ENCODE measurements at places on chromosomes 4 and X.

DNA sequence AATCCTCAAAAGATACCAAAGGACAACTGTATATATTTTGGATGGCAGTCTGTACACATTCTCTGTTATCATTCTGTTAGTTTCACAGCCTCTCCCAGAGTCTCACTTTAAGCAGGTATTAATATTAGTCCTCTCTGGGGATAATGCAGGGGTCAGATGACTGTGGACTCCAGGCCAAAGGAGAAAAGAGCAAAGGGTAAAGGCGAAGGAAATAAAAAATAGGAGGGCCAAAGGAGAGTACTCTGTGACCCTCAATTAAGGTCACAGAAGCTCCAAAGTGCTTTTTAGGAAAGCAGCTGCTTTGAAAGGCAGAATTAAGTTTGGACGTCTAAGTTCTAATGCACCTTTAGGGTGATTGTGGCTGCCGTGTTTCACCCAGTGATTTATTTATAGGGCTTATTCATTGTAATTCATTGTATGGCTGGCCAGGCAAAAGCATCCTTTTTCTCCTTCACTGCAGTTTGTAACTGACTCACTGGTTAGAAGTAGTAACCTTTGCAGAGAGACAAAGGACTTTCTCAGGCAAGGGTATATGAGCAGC, 7.8 kb downstream of the MSMO1 start:
- peak; percentile 41 for DNase-seq

GRCh38 chr4:168558599-168558998, 61.7 kb downstream of the PALLD start:
- DNase-seq, result peak; percentile 40

GRCh38 chr4:19739101-19739651, 512.5 kb upstream of the SLIT2 start:
- peak; percentile 2 for DNase-seq

- DNase-seq, result no peak
Measured at GRCh38 chr4:20378181-20378580, 126.5 kb downstream of the SLIT2 start.

DNA sequence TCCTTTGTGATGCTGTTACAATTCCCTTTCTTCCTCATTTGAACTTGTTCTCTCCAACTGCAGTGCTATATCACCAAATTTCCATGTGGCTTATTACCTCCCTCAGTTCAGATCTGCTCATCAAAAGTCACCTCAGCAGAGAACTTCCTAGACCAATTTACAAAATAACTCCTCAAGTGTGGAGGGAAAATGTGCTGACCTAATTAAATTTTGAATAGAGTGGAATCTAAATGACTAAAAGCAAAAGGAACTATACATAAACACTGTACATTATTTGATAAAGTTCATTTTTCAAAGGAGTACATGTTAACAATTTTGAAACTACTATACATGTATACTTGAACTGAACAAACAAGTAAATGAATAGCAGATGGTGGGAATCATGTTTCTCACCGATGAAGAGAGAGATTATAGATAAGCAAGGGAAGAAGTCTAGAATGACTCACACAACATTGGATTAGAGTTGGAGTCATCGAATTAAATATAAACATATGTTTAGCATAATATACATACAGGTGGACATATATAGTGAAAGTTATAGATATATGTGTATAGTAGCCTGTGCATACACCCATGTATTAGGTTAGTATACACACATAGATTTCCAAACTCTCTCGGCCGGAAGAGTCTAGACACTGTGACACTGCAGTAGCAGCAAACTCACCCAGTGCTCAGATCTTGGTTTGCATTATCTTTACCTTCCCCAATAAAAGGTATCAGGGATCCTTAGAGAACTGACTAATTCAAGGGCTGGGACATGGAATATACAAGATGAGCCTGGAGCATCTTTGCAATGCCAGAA, 318.7 kb downstream of the PCDH18 start:
- DNase-seq, result no peak

DNA sequence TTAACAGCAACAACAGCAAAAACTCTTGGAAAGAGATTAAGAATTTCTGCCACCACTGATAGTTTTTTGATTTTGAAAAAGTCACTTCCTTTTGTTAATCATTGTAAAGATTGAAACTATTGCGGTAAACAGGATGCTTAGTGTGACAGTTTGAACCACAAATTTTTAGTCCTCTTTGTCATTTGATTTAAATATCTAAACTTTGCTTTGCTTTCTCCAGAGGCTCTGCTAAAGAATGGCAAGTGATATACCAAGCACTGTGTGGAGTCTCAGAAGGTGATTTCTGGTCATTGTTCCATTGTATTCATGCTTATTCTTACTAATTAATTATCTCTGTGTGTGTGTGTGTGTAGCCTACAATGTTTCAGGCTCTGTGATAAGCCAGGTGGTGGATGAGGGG, 155.6 kb downstream of the BMPR1B start:
- no peak for DNase-seq

GRCh38 chrX:30904186-30904585, 15.1 kb upstream of the TAB3 start:
- no peak for DNase-seq

DNA sequence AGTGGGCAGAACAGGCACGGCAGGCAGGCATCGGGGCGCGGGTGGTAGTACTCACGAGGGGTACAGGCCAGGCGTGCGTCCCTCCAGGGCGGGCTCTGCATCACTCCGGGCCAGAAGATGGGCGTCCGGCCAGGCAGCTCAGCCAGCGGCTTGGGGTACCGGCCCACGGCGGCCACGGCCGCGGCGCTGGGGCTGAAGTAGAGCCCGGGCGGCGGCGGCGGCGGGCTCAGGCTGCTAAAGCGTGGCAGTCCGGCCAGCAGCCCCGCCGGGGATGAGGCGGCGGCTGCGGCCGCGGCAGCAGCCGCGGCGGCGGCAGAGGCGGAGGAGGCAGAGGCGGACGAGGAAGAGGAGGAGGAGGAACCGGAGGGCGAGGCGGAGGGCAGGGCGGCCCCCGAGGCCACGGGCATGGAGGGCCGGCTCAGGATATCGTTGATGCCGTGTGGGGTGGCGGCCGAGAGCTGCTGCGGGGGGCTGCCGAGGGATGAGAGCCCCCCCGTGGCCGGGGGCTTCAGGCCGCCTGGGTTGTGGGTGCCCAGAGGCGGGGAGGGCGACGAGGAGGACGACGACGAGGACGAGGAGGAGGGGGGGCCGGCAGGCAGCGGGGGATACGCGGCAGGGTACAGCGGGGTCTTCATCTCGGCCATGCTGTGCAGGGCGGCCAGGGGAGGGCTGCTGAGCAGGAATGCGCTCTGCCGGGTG, 1.4 kb downstream of the NKX6-1 start:
- no peak for DNase-seq

GRCh38 chr4:629915-630641, 4.7 kb downstream of the PDE6B start:
- no peak for DNase-seq

DNA sequence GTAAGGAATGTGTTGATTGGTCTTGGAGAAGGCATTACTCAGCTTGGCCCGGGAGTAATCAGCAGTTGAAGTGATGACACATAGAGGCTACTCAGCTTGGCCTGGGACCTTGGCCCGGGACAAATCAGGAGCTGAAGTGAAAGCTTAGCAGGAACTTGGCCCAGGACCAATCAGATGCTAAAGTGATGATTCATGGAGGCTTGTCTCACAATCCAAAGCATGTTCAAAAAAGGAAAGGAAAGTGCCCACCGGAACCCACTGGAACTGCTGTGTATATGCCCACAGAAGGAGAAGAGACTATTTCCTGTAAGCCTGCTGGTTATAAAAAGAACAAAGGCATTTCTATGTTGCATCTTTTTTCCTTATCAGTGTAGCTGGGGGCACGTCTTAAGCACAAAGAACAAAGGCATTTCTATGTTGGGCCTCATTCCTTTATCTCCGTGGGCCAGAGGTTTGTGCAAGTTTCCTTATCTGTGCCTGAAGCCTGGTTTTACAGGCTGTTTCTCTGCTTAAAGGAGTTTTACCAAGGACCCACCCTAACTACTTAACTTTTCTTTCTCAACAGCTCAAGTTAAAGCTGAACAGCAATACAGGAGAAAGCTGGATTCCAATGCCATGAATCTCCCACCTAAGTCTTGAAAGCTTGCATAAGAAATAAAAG, 1176.7 kb downstream of the NLGN4X start:
- peak; percentile 62 for DNase-seq

DNA sequence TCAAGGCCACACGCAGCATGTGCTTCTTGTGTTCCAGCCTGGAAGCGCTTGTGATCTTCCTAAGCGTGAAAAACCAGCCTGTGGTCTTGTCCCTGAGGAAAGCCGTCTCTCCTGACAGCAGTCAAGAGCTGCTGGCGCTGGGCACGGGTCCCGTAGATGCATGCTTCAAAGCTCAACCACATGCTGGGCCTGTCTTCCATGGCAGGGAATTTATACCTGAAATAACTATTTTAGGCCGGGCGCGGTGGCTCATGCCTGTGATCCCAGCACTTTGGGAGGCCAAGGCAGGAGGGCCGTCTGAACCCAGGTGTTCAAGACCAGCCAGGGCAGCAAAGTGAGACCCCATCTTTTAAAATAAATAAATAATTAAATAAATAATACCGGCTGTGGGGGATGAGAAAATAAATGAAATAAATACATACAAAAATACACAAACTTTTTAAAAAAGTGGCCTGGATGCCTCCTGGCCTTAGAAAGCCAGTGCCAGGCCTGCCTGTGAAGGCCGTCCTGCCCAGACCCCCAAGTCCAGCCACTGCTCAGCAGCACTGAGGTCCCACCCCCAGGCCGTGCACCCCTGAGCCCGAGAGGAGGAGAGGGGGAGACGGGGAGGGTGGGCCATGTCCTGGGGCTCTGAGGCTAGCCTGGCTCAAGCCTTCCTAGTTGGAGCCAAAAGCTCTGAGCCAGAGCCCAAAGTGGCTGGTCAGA, 10.4 kb downstream of the LRPAP1 start:
- no peak for DNase-seq

DNA sequence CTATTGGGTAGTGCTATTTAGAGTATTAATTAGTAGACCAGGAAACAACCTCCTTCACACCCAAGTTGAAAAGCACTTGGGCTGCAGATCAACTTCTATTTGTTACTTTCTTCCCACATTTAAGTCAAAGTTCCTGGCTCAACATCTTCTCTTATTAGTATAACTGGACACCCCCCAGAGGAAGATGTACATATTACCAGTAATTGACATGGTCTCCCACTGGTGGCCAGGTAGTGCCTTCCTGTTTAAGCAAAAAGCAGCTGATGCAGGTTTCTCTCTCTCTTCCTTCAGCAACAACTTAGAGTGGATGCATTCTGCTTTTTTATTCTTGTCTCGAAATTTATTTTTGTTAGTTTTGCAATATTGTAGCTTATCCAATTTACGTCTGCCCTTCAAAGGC, 438.1 kb downstream of the GBA3 start:
- DNase-seq, result no peak

- no peak for DNase-seq
Measured at GRCh38 chr4:48710446-48711209, 69.5 kb downstream of the FRYL start.

DNA sequence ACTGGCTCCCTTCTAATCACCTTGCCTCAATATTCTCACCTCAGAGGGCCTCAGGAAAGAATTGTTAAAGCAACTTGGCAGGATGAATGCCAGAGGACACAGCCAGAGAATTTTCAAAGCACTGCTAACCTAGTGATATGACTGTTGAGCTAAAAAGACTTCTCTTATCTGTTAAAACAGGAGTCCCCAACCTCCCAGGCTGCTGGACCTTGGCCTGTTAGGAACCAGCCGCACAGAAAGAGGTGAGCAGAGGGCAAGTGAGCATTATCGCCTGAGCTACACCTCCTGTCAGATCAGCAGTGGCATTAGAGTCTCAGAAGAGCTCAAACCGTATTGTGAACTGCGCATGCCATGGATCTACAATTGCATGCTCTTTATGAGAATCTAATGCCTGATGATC, 1.7 kb upstream of the KCNE5 start:
- DNase-seq, result peak; percentile 8

- DNase-seq, result no peak
Measured at GRCh38 chrX:42269186-42269585, 345.8 kb upstream of the CASK start.
